ENCODE measurements at places on chromosomes 5 and 9.
A peak's percentile ranks its signal among the peaks of the same experiment; 100 is the strongest.

DNA sequence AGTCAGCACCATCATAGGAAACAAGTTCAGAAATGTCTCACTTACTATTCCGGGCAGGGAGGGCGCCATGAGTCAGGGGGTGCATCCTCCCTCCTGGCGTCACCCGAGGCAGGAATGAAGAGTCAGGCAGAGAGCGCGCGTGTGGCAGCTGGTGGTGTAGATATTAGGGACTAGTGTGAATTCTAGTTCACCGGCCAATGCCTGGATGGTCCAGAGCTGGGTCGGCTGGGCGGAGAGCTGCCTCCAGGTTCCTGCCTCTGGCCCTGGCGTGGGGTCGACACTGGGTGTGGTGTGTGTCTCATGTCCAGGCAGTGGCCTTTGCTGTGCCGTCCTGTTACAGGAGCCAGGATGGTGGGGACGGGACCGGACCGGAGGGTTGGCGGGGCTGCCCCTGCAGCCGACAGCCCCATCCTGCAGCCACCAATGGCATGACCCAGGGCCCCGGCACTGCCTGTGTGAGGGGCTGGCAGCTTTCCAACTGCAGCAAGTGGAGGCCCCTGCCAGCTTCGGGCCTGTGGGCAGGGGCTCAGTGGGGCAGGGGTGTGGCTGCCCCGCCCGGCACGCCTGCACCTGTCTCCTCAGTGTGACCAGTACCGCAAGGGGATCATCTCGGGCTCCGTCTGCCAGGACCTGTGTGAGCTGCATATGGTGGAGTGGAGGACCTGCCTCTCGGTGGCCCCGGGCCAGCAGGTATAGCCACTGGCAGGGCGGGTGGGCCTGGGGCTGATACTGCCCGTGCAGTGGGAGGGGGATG lies 9.1 kb downstream of the DIPK1B start:
- DNase-seq = peak; percentile 41

DNA sequence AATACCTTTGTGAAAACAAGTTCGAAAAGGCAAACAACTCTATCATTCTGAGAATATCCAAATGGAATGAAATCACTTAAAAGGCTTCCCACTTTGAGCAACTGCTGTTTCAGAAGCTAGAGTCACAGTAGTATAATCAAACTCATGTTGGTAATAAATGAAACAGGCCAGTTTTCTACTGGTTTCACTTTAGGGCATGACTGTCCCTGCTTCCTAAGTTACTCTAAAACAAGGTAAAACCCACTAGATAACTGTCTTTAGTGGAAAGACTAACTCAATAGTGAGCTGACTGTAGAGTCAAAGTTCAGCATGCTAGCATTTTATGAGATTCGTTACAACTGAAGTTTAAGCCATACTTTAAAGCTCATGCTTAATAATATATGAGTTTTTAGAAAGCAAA lies 6.0 kb downstream of the CDC26 start:
- DNase-seq = no peak

GRCh38 chr5:165400086-165400485 lies 1894.7 kb downstream of the MAT2B start:
- no peak for DNase-seq

DNA sequence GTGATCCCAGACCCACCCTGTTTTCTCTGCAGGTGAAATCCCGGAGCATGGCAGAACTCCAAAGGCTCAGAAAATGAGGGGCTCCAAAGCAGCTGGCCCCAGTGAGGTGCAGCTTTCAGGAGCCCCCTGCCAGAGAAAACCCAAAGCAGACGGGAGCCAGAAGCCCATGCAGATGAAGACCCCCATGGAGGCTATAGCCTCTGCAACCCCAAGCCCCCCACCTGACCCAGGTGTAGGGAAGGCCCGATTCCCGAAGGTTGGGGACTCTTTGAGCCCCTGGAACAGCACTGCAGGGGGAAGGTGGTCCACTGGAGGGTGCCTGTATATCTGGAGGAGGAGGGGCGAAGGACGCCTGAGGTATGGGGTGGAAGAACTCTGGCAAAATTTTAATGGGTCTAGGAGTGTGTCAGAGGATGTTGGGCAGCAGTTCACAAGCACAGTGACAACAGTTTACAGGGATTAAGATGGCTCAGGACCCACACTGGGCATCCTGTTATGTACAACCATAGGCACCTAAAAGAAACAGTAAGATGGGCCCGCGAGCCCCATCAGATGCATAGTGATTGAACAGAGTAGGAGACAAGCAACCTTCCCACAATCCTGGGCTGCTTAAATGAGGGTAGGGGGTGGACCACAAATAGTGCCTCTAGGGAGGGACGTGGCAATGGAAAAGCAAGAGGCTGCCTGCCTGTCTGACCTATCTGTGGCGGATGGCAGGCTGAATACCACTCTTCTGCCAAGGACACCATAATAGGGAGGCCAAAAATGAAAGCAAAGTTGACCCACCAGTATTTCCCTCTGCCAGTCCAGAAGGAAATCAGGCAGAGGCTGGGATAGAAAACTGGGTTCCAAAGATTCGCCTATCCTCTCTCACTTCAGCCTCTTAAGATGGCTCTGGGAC lies 16.4 kb upstream of the ANXA6 start:
- DNase-seq = peak; percentile 21

DNA sequence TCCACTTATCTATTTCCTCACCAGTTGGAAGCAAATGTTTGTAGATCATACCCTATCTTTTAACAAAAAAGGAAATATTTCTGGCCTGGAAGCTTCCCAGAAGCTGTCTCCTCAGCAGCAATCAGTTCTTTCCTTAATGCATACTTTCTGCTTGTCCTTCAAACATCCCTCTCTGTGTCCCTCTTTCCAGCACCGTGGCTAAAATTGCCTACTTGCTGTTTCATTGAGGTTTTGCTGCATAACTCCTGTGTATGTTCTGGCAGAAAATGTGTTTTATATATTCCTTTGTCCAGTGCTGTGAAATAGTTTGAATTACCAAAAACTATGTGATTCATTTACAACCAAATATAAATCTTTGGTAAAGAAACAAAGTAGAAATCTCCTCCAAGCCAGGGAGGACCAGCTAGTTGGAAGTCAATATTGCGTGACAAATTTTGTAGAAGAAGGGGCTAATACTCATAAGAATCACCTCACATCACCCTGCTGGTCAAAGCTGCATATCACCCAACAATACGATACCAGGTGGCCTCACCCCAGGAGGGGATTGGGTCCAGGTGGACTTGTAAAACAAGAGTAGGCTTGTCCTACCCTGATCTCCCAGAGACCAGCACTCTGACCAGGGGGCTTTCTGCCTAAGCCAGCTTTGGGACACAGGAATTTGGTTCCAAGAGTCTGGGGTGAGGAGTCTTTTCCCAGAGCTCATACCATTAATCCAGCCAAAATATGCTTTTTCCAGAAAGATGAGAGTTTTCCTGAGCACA lies 198.4 kb upstream of the SNX2 start:
- no peak for DNase-seq

DNA sequence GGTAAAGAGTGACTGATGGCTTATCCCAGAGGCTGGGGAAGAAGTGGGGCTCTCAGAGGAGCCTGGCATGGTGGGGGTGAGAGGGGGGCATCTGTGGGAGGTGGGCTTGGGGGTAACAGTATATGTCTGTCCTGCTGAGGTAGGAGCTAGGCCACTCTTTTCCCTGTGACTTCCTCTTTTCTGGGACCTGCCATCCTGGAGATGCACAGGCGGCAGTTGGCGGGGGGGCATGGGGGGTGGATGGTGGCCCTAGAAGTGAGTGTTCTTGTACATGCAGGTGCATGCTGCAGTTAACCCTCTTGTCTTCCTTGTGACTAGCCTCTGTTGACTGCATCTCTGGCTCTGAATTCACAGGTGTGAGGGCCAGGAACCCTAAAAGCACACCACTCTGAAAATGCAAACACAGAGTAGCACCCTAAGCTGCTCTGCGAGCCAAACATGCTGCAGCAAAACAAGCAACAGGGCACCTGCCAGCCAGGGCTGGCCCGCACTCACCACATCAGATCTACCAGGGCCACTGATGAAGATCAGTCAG lies 123.8 kb upstream of the SHB start:
- no peak for DNase-seq

DNA sequence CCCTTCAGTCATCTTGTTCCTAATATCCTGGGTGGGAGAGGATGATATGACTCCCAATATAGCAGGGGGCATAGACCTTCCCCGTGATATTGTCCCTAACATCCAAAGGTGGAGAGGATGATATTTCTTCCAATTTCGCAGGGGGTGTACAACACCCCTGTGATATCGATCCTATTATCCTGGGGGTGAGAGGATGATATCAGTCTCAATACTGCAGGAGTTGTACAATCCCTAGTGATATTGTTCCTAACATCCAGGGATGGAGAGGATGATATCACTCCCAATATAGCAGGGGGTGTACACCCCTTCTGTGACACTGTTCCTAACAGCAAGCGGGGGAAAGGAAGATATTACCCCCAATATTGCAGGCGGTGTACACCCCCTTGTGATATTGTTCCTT lies 122.6 kb downstream of the TMEM38B start:
- no peak for DNase-seq

DNA sequence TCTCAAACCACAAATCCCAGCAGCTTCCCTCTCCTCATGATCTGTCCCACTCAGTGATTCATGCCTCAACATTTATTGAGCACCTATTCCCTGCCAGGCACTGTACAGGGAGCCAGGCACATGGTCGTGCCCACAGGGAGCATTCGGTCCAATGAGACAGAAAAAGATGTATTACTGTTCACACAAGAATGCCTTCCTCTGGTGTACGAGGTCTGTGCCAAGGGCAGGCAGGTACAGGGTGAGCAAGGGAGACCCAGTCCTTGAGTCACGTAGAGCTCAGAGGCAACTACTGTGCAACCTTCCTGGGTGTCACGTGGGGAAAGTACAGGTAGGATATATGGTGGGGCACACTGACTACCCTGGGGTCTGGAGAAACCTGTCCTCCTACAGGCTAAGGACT lies 4.6 kb downstream of the CNTFR start:
- DNase-seq = no peak

DNA sequence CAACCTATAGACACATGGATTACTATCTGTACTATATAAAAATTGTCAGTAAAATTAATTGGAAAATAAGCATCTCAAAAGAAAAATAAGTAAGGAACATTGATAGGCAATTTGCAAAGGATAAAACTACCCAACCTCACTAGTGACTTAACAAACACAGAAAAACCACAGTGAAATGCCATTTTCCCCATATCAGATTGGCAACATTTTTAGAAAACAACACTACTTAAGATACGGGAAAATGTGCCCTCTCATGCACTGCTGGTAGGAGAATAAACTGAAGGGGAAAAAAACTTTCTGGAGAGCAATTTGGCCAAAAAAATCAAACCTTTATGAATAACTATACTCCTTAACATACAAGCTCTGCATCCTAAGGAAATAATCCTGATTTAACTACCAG lies 254.0 kb downstream of the DEPDC1B start:
- DNase-seq = no peak

Measured in stimulated activated CD8-positive, alpha-beta memory T cell treated with anti-CD3 and anti-CD28 coated beads, Interleukin-4, amount 100 ng/mL, for 48 hours (primary cell).